ENCODE measurements at places on chromosomes 7 and 10. TPM values are rescaled to one million over a fixed set of nuclear protein-coding genes. Genes with fewer than 3 reads are reported as not detected.

The NPSR1 gene
- total RNA-seq, result not detected

DNA sequence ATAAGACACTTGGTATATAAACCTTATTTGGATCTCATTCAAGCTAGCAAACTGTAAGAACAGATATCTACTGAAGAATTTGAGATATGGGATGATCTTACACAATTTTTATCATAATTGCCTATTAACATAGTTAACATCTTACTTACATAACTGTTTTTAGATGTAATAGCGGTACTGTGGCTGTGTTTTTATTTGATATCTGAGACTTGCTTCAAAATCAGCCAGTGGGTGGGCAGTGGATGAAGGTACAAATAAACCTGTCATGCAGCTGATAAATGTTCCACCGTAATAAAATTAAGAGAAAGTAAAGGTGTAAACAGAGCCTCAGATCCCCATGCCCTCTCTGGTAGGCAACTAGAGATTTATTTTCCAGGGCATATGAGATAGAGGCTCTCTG, 28.4 kb upstream of the PTPRN2 start:
- DNase-seq, result no peak

DNA sequence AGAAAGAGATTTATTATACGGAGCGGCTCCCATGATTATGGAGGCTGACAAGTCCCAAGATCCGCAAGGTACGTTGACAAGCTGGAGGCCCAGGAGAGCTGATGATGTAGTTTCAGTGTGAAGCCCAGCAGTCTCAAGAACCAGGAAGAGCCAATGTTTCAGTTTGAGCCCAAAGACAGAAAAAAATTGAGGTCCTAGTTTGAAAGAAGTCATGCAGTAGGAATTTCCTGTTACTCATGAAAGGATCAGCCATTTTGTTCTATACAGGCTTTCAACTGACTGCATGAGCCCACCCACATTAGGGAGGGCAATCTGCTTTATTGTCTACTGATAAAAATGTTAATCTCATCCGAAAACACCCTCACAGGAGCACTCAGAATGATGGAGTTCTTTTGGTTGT, 51.5 kb downstream of the CCDC71L start:
- DNase-seq, result no peak

- no peak for DNase-seq
These were observed 37.3 kb upstream of the EXOC6 start for GRCh38 chr10:92810934-92811532.

GRCh38 chr10:1658658-1659057, 78.7 kb downstream of the ADARB2 start:
- no peak for DNase-seq

DNA sequence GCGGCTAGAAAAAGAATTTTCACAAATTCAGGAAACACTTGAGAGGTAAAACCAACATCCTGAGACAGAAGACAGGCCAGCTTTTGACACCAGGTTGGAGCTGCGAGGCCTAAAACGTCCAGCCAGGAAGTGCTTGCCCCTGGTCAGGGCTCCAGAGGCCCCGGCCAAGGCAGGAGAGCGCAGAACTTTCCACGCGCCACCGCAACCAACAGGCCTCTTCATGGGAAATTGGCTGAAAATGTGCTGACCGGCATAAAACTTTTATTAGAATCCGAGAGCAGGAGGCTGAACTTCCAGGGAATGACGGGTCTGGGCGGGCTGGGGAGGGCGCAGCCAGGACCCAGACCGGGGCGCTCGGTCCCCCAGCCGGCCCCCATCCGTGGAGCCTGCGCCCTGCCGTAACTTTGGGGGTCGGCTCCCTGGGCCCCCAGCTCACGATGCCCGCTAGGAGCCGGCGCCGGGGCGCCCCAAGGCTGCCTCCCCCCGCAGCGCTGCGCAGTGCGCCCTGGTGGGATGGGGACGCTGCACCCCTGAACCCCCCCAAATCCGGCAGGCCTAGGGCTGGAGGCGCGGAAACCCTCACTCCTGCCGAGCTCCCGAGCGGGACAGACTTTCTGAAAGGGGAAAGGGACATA, 414.0 kb upstream of the MKI67 start:
- no peak for DNase-seq
